Left ventricle myocardium inferior (tissue), 1 donor: ENCODE measurements at places on chromosomes 3 and 15.

- DNase-seq = no peak
These were observed 121.5 kb downstream of the PTPRG start for GRCh38 chr3:61682671-61683548.

DNA sequence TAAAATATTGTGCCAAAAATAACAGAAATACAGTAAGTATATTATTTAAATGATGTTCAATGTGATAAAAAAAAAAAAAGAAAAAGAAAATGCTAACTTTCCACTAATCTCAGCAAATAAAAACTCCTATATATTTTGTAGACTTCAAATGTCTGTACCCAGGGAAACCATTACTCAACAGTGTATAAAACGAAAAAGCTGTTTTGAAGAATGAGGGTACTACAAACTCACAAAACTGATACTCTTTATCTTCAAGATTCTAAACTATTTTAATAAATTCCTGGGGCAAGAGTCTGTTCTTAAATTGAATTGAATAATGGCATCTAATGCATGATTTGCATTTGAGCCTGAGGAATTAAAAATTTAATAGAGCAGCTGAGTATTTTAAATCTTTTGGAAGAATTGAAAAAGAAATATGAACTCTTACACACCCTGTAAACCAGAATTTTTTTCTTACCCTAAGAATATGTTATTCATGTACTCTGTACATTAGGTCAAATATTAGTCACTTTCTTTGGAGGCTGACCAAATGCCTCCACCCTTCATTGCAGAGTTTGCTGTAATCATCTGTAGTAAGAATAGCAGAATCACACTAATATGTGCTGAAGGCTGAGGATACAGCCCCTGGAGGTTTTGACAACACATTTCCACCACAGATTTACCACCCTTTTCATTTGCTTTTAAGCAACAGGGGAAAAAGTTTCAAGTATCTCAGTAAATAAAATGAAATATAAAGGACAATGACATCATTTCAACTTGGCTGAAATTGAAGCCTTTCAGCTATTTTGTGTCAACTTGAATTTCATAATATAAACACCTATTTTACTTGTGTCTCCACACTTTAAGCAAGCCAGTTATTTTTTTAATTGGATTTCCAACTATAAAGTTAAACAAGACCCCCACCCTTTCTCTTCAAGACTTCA, 79.7 kb downstream of the FBN1 start:
- DNase-seq = no peak

DNA sequence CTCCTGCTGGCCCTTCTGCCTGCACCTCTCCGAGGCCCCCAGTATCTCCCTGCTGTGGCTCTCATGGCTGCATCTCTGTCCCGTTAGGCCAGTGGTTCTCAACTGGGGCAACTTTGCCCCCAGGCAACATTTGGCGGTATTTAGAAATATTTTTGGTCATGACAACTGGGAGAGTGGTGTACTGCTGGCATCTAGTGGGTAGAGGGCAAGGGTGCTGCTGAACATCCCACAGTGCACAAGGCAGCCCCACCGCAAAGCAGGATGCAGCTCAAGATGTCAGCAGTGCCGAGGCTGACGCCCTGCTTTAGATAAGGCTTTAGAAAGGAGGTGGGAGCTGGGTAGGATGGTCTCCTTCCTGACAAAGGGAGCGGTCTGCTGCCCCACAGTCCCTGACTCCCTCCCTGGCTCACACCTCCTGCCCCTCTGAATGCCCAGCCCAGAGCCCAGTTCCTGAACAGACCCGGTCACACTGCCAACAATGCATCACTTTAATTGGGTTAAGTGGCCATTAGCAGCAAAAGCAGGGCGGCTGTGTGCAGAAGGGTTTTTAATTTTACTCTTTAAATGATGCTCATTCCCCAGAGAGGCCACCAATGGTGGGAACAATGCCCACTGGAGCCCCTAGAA, 68.8 kb upstream of the TMEM115 start:
- DNase-seq = no peak

DNA sequence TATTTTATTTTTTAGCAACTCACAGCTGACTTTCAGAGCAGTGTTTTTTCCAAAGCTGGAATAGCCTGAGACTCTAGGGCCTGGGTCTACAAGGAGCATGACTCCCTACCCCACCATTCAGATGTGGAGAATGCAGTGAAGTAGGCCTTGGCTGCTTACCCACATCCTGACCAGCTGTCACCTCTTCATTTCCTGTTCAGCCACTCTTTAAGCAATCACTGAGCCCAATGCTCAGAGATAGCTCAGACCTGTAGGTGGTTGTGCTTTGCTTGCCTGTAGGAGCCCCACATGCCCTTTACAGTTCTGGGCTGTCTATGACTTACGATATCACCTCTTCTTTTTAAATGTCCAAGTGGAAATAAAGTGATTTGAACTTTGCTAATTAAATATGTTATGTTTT, 148.1 kb downstream of the NEK11 start:
- no peak for DNase-seq

GRCh38 chr15:35777061-35777460, 231.1 kb upstream of the DPH6 start:
- DNase-seq = no peak

GRCh38 chr3:186200726-186201125, 91.8 kb upstream of the ETV5 start:
- no peak for DNase-seq

- no peak for DNase-seq
These were observed 230.7 kb downstream of the BBX start for GRCh38 chr3:107753494-107753893.

DNA sequence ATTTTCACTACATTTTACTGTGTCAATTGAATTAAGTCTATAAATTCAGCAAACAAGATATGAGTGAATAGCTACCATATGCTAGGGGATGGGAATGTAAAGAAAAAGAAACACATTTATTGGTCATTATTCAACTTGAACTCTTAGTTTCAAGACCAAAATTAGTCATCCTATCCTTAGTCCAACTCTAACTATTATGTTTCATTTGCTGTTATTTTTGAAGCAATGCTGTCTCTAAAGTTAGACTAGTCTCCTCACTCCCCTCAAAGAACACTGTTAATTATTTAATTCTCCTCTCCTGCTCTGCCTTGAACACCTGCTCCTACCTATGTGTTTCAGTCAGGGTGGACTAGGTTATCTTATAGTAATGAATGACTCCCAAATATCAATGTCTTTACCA, 920.9 kb downstream of the TUSC7 start:
- DNase-seq = no peak

GRCh38 chr3:159763011-159763601, 225.5 kb upstream of the IL12A start:
- DNase-seq = peak; percentile 65

GRCh38 chr3:100427699-100428098, 26.4 kb downstream of the LNP1 start:
- no peak for DNase-seq

GRCh38 chr3:13106308-13107001, 33.2 kb upstream of the IQSEC1 start:
- no peak for DNase-seq

DNA sequence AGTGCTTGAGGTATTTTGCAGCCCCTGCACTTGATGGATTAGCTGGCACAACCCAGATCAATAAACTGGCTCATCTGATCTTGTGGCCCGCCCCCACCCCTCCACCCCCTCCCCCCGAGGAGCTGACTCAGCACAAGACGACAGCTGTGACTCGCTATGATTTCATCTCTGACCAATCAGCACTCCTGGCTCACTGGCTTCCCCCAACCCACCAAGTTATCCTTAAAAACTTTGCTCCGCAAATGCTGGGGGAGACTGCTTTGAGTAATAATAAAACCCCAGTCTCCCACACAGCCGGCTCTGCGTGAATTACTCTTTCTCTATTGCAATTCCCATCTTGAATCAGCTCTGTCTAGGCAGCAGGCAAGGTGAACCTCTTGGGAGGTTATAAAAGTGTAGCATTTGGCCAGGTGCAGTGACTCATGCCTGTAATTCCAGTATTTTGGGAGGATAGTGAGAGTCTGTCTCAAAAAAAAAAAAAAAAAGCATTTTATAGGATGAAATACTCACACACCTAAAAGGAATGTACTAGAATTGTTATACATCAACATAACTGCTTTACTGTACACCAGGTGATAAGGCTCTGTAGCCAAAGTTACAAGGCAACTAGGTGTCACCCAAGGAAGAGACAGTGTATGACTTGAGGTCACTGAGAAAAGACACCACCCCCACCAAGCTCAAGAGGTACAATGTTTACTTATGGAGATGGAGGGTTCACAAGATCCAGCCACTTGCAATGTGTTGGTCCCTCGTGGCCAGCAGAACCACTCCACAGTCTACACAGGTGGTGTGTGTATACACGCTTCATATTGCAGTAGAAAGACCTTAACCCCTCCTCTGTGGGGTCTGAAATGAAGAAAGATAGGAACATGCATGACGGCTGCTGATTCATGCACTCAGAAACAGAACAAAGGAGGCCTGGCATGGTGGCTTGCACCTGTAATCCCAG, 8.6 kb downstream of the ZNF445 start:
- no peak for DNase-seq

GRCh38 chr3:13111173-13111872, 38.1 kb upstream of the IQSEC1 start:
- no peak for DNase-seq

- DNase-seq = no peak
These were observed 47.2 kb upstream of the TEX55 start for GRCh38 chr3:119098619-119099222.

DNA sequence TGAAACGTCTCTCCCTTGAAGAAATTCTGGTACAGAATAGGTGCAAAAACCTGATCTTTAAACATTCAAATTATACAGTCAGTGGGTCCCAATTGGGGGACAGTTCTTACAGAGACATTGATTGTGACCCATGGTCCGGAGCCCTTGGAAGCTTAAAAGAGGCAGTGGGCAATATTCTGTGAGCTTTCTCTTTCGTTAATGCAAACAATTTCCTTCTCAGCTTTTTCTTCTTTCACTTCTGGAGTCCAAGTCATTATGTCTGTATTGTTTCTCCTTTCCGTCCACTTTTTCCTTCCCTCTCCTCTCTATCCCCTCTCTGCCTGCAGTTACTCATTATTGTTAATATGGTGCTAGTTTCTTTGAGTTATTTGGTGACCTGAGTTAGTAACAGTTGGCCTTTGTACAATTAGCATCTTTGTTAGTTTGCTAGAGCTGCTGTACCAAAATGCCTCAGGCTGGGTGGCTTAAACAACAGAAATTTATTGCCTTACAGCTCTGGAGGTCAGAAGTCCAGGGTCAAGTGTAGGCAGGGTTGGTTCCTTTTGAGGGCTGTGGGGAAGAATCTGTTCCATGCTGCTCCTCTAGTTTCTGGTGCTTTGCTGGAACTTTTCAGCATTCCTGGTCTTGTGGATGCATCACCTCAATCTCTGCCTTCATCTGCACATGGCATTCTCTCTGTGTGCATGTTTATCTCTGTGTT, 102.6 kb downstream of the GMPS start:
- no peak for DNase-seq

DNA sequence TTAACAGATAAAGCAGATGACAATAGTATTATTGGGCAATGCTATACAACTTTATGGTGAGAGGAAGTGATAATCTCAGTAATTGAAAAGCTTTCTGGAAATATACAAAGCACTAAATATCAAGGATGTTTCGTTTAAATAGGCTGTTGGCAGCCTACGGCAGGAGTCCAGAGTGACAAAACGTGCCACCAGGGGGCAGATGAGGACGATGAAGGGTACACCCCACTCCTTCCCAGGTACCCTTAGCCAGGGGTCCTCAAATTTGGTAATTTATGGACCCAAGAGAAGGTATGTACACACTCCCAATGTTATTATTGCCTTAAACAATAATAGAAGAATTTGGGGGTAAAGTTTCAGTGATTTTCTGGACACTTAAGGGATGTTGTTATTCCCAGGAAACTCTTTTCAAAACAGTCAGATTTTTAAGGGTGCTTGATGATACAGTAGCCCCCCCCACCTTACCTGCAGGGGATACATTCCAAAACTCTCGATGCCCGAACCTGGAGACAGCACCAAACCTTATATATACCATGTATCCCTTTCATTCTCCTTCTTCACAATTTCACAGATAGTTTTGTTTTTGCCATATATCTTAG, 1.4 kb upstream of the MAGEL2 start:
- DNase-seq = no peak

DNA sequence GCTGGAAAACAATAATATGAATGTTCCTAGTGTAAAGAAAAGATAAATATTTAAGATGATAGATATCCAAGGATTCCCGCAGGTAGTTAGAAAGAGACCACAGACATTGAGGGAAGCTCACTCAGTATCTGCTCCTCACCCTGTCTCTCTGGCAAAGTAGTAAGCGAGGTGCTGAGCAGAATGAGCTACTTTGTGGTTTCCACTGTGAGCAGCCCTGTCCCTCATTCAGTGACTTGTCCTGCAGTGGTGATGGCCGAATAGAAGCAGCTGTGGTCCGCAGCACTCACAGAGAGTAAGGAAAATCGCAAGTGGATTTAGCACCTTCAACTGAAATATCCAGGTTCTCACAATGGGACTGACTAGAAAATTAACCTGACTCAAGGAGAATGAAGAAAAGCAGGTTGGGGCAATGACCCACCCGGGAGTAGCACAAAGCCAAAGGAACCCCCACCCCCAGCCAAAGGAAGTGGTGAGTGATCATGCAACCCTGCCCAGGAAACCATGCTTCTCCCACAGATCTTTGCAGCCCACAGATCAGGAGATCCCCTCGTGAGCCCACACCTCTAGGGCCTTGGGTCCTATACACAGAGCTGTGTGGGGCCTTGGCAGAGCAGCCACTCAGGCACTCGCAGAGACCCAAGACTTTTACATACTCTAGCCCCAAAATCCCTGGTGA, 21.8 kb upstream of the SLC25A38 start:
- DNase-seq = no peak

- DNase-seq = no peak
These were observed 64.5 kb downstream of the FEM1B start for GRCh38 chr15:68341760-68342725.

DNA sequence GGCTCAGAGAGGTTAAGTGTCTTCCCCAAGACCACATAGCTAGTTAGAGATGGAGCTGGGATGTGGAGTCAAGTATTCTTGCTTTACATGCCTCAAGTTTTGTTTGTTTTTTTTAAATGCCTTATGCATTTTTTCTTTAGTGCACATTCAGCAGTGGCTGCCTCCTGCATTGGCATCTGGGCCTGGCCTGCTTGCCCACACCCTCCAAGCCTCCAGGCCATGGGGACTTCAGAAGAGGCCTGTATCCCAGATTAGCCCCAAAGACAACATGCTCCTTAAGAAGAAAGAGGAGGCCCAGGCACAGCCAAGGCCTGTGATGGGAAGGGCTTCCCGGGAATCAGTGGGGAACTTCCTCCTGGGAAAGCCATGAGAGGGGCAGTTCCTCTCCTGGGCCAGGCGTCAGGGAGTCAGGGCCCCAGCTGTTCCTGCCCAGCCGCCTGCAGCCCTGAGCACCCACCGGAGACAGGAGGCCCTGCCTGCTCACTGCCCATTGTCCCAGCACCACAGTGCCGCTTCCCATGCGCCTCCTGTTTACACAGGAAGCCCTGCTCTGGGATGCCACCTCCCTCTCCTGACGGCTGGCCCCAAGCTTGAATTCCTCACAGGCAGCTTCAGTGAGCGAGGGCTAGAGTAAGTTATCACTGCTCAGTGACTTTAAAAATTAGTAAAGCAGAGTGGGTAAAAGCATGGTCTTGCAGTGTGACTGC, 16.0 kb downstream of the FOXL2NB start:
- DNase-seq = no peak

- DNase-seq = no peak
These were observed 235.5 kb upstream of the IGF1R start for GRCh38 chr15:98412852-98413251.
